Immature natural killer cell (primary cell): ENCODE measurements at places on chromosomes 7 and 10. TPM values are rescaled to one million over a fixed set of nuclear protein-coding genes. Genes with fewer than 3 reads are reported as not detected.

The LRRC4 gene
- polyA plus RNA-seq: not detected

The PMS2 gene
- 13.8 TPM for polyA plus RNA-seq

The TMEM270 gene
- not detected for polyA plus RNA-seq

The LRRC17 gene
- not detected for polyA plus RNA-seq

DNA sequence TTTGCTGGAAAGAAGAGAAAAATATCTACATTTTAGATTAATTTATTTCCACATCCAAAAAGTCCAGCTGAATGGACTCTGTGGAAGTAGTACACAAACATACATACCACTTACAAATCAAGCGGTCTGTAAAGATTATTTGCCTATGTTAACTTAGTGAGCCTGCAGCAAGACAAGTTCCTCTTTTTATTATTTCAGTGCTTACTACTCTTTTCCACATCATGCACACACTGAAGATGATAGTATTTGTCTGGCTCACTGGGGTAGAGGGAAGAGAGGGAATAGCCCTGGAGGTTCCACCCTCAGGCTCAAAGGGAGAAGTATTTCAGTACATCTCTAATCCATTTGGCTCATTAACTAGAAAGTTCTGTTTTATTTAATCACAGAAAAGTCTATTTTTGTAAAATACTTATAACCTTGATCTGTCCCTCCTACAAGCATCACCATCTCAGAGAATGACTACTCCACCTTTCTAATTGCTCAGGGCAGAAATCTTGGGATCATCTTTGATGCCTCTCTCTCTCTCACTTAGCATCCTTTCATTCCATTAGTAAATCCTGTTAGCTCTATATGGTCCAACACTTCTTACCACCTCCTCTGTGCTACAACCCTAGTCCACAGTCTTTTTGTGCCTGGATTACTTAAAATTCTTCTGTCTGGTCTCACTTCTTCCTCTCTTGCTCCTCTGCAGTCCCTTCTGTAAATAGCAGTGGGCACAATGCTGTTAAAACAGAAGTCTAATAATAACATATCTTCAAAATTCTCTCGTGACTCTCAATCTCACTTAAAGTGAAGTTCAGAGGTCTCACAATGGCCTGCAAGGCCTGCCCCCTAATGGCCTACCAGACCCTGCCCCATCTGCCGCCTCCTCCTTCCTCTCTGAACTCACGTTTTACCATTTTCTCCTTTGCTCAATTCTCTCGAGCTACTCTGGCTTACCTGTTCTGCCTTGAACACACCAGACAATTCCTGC is 64.3 kb upstream of the CCDC6 start:
- no peak for DNase-seq

GRCh38 chr7:130277763-130278643 is 11.3 kb downstream of the CPA2 start:
- DNase-seq: no peak

GRCh38 chr7:1846331-1847065 is 176.4 kb downstream of the ELFN1 start:
- DNase-seq: no peak

- no peak for DNase-seq
These were observed 110.4 kb downstream of the CUX1 start for GRCh38 chr7:101927802-101928201.

- no peak for DNase-seq
These were observed 67.6 kb upstream of the VIPR2 start for GRCh38 chr7:159212226-159212625.
